Calu3 (cell line): ENCODE measurements at places on chromosomes 1 and 21. TPM values are rescaled to one million over a fixed set of nuclear protein-coding genes. Genes with fewer than 3 reads are reported as not detected.

DNA sequence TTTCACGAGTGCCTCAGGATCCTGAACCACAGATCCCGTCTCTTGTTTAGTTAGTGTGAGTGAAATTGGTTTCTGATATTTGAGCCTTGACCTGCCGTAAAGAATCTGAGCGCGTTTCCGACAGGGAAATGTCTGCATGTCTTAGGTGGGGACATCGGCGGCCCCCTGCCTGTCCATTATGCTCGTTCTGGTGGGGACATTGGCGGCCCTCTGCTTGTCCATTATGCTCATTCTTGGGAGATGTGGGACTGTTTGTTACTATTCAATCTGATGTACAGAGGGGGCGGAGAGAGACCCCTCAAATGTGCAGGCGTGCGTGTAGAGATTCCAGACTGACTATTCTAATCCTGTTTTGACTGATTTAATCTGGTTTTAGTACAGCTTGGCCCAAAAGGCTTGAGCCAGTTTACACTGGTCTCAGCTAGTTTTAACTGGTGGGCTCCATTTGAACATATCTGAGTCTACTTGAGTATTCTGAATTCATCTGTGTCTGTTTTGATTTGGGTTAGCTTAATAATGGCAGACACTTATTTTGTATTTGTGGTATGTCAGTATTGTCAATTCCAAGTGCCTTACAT, 6.6 kb upstream of the TINAGL1 start:
- DNase-seq = no peak
- peaks cover 64% of the 10 kb centered on the region for H3K4me1 ChIP-seq
- no peak overlapping the region for H3K4me3 ChIP-seq
- H3K27me3 ChIP-seq = no peaks in the 10 kb centered on the region

The MYOC gene
- total RNA-seq = not detected in 2 replicates

DNA sequence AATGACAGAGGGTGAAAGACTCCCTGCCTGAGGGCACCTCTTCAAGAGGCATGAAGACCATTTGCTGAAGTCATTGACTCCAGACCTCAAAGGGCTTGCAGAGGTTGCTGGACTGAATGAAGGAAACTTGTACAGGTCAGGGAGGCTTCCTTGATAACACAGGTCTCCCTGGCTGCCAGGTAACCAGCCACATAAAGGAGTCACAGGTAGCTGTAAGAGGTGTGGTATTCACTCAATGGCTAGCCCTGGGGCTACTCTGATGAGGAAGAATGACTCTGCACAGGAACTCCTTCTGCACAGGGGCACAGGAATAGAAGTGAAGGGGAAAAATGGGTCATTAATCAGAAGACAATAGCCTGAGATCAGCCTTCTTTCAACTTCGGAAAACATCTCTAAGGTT, 187.5 kb downstream of the LMX1A start:
- no peak overlapping the region for H3K27ac ChIP-seq
- no peaks in the 10 kb centered on the region for H3K36me3 ChIP-seq
- no peak overlapping the region for H3K4me3 ChIP-seq
- no peaks in the 10 kb centered on the region for H3K4me1 ChIP-seq
- peak; percentile 22 for DNase-seq

GRCh38 chr21:30988706-30989105, 49.6 kb downstream of the KRTAP19-8 start:
- H3K27ac ChIP-seq = no peak overlapping the region
- H3K36me3 ChIP-seq = no peaks in the 10 kb centered on the region
- H3K27me3 ChIP-seq = no peaks in the 10 kb centered on the region
